ENCODE measurements at places on chromosomes 16 and 17.
A peak's percentile ranks its signal among the peaks of the same experiment; 100 is the strongest.

DNA sequence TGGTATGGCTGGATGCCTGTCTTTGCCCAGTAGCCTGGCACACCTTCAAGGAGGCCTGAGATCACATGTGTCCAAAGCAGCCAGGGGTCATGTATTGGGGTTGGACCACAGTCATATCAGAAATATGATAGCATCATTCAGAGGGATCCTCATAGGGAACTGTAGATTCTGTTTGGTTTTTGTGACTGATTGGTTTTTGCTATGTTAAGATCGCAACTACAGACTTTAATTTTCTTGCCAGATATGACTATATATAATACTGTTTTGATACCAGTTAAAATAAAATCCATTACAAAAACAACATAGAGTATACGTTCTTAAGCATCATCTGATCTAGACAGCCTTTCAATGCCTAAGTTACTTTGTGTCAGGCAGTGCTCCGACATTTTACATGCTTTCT lies 11.8 kb upstream of the SMPD3 start:
- no peak for DNase-seq

DNA sequence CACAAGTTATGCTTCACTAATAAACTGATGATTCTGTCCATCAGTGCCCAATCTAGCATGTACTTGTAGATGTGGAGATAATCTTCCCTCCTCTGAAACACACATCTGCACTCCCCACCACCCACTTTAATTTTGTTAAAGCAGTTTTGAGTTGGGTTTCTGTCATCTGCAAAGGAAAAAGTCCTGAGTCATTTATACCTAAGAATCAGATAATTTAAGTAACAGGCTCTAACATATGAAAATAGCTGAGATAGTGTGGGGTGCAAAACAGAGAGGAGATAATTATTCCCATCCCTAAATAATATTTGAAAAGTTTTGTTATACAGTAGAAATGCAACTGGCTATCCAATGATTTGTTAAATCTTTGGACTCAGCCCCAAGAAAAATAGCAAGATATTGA lies 67.7 kb upstream of the ALOX12 start:
- DNase-seq: no peak

DNA sequence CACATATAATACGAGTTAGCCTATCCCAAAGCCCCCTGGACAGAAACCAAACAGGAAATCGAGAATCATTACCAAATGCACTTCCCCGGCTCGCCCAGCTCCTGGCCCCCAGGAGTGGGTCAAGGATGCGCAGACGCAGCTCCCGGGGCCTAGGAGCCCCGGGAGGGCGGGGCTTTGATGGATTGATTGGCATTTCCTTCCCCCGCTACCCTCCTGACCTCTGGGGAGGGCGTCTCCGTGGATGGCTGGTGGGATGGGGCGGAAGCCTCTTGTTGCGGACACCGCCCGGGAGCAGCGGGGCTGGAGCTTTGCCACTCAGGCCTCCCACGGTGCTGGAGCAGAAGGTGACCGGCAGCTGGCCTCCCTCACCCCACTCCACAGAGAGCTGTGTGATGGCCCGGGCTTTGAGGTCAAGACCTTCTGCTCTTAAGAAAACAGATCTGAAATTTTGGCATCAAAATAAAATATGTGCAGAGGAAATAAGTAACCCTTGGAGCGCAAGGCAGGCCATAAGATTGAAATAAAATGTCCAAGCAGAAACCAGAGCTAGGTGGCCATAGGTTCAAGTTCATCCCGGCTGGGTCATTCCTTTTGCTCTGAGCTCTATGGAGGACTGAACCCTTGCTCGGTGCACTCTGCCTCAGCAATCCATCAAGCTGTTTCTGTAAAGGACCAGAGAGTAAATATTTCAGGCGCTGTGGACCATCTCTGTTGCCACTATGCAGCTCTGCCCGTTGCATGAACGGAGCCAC lies 262.3 kb downstream of the SOX9 start:
- no peak for DNase-seq

DNA sequence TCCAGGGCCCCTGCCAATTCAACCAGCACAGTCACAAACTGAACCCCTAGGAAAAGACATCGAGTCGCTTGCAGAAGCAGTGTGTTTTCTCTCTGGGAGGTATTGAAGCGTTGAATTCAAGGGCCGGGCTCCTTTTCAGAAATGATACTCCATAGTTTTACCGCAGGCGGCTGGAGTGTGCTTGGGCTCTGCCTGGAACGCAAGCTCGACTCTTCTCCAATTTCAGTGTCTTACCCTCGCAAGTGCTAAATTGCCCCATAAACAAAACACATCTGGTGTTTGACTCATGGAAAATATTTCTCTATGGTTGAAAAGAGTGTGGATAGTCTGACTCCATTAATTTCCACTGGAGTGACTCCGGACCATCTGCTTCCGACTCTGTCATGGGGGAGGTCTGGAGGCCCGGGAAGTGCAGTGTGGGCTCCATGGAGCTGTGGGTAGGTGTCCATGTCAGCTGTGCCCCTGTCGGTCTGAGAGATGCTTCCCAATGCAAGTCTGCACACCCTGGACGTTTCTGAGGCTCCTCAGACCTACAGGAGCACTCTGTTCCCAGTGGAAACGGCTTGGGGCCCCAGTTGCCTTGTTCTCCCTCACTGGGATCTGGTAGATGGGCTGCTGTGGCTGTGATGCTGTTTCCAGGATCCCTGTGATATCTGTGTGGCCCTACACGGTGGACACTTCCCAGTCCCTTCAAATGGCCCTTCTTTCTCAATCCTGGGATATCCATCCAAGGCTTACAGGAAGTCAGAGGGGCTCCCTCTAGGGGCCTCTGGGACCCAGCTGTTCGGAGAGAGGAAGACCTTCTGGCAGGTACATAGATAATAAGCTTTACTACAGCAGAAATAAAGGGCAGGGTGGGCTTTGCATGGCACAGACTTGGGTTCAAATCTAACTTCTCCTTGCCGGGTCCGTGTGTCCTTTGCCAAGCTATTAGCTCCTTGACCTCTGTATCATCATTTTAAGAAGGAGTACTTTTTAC lies 119.8 kb upstream of the CDH13 start:
- no peak for DNase-seq

DNA sequence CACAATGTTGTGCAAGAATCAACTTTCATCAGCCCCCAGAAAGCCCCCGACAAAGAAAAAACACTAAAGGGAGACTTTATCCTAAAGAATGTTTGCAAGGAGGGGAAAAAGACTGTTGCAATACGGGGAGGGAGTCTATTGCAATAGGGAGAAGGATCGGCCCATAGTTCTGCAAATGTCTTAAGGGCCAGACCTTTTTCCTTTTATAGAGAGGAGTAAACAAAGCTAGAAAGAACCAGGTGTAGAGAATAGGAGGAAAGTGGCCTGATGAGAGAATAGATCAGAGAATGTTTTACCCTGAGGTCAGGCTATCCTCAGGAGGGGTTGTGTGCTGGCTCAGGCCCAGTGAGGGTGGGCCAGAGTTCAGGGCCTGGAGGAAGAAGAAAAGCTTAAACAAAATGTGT lies 8.7 kb upstream of the CAVIN1 start:
- no peak for DNase-seq

- no peak for DNase-seq
Measured at GRCh38 chr16:79150632-79151310, 449.8 kb downstream of the MAF start.

- DNase-seq: peak; percentile 32
Measured at GRCh38 chr17:77458202-77459017, 317.6 kb downstream of the SEC14L1 start.

- DNase-seq: peak; percentile 44
Measured at GRCh38 chr16:83926726-83927397, 26.2 kb upstream of the OSGIN1 start.

DNA sequence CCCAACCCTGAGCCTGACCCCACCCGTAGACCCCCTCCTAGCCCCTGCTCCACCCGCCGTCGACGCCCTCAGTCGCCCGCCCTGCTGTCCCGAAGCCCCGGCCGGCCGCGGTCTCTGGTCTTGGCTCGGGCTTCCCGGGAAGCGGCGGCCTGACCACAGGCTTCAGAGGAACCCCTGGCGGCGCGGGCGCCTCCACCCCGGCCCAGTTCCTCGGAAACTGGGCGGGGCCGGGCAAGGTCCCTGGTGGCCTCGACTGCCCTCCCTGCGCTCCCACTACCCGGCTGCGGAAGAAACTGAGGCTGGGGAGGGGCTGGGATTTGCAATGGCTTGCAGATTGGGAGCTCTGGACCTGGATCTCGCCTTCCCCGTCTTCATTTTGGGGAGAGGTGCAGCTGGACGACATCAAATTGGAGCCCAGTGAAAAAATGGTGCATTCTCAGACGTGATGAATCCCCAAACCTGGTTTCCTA lies 692 bp upstream of the SOCS1 start:
- no peak for DNase-seq

GRCh38 chr17:8957721-8958120 lies 7.8 kb downstream of the PIK3R5 start:
- DNase-seq: no peak

DNA sequence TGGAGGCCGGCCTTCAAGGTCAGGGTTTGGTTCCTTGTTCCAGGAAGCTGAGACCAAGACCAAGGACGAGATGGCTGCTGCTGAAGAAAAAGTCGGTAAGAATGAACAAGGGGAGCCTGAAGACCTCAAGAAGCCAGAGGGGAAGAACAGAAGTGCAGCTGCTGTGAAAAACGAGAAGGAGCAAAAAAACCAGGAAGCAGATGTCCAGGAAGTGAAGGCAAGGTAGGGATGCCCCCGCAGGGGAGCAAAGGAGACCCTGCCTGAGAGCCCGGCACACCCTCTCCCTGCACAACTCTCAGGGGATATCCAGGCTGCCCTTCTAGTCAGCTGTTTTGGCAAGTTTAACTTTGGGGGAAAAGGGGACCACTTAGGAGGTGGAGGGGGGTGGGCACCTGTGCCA lies 29.0 kb downstream of the RNF213 start:
- no peak for DNase-seq

DNA sequence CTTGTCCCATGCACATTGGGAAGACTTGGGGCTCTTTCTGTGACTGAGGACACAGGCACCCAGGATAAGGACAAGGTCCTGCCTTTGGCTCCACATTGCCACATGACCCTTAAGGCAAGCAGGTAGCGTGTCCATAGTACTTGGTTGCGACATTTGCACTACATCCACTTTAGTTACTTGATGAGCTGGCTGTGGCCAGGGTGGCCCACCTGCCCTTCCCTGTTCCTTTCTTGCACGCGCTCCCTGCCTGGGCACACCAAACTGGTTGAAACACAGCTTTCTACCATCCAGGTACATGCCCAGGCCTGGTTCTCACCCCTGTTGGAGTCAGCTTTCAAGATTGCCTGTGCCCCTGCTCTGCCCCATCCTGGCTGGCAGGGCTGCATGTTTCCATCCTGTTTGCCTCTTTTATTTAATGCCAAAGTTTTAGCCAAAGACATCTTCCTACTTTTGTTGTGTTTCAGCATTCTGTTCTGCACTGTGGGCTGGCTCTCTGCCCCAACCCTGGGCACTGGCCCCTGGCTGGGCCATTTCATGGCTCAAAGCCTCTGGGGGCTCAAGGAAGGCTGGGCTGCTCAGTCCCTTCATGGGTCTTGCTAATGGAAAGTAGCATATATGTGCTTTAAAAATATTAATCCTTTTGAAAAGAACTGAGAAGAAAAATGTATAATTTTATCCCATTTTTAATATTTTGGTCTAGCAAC lies 3.2 kb downstream of the B3GNT9 start:
- DNase-seq: no peak

- DNase-seq: no peak
Measured at GRCh38 chr17:58088624-58089023, 5.4 kb downstream of the DYNLL2 start.

GRCh38 chr16:79883494-79883893 lies 283.0 kb upstream of the MAF start:
- no peak for DNase-seq

- DNase-seq: no peak
Measured at GRCh38 chr17:2194889-2195335, 108.7 kb downstream of the SMG6 start.

DNA sequence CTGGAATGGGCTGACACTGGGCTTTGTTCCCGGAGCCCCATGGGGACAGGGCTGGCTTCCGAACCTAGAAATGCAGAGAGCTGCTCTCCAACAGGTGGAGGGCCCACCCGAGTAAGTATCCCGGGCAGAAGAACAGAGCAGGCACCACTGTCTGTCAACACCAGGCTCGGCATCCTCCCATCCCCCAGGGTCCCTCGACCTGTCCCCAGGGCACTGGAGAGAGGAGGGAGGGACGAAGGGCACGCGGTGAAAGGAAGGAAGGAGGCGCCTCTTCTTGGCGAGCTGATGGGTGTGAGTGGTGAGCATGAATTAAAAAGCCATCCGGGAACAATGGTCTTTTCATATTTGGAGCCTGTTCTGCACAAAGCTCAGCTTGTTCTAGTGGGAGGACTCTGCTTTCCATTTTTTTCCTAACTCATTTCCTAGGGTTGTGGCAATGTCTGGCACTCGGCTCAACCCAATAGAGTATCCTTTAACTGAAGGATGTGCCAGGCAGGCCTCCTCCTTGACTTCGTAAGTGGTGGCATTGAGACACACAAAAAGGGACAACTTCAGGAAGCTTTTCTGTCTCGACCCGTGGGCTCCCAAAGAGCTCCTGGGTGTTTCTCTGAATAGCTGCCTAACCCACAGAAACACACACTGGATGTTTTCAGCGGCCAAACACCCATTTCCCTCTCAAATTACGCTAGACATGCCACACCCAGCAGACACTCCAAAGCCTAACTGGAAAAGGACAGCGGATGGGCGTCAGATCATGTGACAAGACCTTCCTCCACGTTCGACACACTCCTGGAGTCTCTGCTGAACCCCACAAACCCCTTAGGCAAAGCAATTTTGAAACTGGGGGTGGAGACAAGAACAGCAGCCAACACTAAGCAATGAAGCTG lies 47.7 kb downstream of the ZFHX3 start:
- no peak for DNase-seq

GRCh38 chr17:77887464-77888241 lies 70.8 kb upstream of the TNRC6C start:
- DNase-seq: peak; percentile 81

DNA sequence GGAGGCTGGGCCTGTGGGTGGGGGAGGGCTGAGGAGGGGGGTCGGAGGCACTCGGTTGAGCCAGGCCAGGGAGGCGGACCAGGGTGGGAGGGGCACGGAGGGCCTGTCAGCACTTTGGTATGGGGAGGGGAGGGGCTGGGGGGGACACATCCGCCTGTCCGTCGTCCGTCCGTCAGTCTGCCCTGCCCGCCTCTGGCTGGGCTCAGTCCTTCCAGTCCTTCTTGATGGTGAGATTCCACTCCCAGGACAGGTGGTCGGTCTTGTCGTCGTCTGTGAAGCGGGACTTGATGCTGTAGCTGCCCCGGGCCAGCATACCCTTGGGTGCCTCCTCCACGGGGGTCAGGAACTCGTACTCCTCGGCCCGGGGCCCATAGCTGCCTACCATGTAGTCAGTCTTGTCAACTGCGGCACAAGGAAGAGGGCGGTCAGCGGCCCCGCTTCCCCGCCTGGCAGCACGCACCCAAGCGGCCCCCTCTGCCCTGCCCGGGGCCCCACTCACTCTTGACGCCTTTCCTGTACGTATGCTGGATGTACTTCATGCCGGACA lies 2.4 kb downstream of the ARHGDIA start:
- no peak for DNase-seq

- DNase-seq: peak; percentile 62
Measured at GRCh38 chr17:8941520-8941919, 24.0 kb downstream of the PIK3R5 start.

Measured in effector memory CD8-positive, alpha-beta T cell (primary cell).